ENCODE measurements at places on chromosomes 2 and 18.

GRCh38 chr18:23094411-23095190, 40.7 kb upstream of the CABLES1 start:
- DNase-seq: no peak

- no peak for DNase-seq
Observed at GRCh38 chr2:239535413-239536144, 134.8 kb upstream of the HDAC4 start.

DNA sequence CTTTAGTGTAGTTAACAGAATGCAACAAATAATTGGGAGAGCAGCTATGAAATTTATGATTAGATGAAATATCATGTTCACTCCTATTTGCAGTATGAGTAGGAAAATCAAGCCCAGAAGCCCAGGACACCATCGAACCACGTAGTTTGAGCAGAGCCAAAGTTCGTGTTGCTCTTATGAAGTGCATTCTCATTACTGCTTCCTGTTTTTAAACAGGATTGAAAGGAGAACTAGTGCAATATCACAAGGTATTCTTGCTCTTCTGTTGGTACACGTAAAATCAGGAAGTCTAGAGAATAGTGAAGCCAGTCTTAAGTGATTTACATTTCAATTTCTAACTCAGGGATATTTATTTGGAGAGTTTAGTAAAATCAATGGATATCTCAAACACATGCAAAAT, 21.1 kb downstream of the ARHGAP15 start:
- no peak for DNase-seq

DNA sequence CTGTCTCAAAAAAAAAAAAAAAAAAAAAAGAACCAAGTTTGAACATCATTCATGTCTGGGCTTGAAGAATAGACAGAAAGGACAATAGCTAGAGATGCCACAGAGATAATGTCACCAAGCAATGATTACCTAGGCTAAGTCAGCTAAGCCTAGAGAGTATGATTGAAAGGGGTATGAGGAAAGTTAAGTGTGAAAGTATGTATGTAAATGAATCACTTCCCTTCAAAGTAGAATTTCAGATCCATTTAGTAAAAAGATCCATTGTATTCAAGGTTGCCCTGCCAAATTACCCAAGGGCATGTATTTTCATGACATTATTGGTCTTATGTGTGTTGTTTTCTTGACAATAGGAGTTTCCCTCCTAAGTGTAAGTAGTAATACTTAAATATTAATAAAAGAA, 34.1 kb upstream of the SLC39A10 start:
- no peak for DNase-seq

GRCh38 chr2:162330881-162331280, 12.4 kb upstream of the IFIH1 start:
- DNase-seq: no peak

DNA sequence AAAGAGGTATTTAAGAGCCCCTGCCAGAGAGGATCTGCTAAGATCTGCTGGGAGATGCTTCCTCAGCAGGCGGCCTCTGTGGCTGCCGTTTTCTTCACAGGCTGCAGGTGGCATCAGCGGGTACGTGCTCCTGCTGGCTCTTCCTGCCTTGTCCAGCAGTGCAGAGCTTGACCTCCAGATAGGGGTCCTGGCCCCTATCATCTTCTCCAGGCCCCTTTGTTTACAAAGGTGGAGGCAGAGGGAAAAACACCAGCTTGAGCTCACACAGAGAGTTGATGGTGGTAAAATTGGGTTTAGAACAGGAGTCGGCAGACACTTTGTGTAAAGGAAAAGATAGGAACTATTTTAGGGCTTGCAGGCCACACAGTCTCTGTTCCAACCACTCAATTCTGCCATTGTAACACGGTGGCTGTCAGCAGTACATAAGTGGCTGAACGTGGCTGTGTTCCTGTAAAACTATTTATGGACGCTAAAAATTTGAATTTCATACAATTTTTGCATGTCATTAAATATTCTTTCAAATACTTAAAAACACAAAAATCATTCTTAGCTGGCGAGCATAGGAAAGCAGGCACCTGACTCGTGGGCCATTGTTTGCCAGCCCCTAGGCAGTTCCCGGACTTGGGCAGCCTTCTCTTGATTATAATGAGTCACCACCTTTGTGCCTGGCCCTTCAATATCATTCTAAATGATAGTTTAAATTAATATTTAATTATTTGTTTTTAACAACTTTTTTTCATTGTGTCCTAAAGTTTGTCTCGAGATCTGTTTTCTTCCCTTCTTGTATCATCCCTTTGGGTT, 98.2 kb upstream of the B3GNT7 start:
- peak; percentile 2 for DNase-seq

GRCh38 chr2:172991031-172991430, 84.6 kb upstream of the MAP3K20 start:
- DNase-seq: no peak

- DNase-seq: no peak
Observed at GRCh38 chr2:62498739-62499138, 7.3 kb downstream of the TMEM17 start.

- no peak for DNase-seq
Observed at GRCh38 chr2:159903443-159904126, 105.6 kb upstream of the CD302 start.

DNA sequence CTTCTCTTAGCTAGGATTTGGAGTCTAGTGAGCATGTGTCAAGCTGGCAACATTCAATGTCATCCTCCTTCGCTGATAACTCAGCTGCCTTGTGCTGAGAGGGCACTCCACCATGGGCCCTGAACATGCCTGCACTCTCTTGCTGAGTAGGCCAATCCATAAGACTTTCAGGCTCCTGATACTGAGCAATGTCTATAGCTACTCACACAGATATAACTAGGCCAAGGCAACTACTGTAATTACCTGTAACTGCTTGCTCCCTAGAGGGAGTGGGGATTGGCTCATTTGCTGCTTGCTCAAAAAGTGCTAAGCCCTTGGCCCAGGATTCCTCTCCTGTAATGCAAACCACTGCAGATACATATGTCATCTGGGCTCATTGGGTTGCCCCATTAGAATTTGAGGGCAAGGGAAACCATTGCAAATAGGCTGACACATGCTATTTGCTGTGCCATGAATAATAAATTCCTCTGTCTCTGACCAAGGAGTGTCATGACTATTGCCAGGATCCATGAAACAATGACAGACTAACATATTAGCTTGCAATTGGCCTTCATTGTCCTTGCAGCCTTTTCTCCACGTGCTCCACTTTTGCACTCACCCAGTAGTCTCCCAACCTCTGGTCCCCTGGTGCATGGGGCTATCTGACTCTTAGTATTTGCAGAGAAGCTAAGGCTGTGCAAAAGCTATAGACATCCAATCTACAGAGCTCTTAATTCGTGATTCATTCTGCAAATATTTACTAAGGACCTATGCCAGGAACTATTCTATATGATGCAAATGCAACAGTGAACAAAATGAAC, 36.9 kb upstream of the BMPR2 start:
- peak; percentile 2 for DNase-seq

GRCh38 chr2:159867567-159868361, 69.8 kb upstream of the CD302 start:
- DNase-seq: no peak

- no peak for DNase-seq
Observed at GRCh38 chr2:241858206-241859016, at the start of gene PDCD1. PDCD1 (minus strand) TSS chr2:241858894; CDS start chr2:241858838, 56 bp downstream.

GRCh38 chr18:31500051-31500688, 2.2 kb downstream of the DSG2 start:
- no peak for DNase-seq

DNA sequence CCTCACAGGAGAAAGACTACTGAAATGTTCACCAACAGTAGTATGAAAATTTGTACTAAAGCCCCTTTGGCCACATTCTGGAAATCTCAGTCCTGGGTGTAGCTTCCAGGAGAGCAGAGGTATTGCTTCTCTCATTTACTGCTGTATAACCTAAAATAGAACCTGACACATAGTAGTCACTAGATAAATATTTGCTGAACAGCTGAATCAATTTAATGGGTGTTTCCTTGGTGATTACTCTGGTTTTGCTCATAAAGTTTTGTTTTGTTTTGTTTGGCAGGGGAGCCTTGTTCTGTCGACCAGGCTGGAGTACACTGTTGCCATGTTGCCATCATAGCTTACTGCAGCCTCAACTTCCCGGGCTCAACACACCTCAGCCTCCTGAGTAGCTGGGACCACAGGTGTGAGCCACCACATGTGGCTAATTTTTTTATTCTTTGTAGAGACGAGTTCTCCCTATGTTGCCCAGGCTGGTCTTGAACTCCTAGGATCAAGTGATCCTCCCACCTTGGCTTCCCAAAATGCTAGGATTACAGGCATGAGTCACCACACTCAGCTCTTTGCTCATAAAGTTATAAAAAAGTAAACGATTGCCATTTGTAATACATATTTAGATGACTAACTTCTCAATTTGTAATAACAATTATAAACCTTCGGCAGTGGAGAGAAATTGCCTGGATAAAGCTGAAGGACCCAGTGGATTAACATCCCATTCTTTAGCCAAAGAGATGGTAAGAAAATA, 11.5 kb upstream of the PARD3B start:
- no peak for DNase-seq

GRCh38 chr2:64213532-64214275, 69.5 kb upstream of the PELI1 start:
- DNase-seq: no peak

GRCh38 chr2:223944166-223944702, 901 bp downstream of the WDFY1 start:
- DNase-seq: no peak

- DNase-seq: no peak
Observed at GRCh38 chr2:201558232-201558631, 85.1 kb downstream of the TMEM237 start.

DNA sequence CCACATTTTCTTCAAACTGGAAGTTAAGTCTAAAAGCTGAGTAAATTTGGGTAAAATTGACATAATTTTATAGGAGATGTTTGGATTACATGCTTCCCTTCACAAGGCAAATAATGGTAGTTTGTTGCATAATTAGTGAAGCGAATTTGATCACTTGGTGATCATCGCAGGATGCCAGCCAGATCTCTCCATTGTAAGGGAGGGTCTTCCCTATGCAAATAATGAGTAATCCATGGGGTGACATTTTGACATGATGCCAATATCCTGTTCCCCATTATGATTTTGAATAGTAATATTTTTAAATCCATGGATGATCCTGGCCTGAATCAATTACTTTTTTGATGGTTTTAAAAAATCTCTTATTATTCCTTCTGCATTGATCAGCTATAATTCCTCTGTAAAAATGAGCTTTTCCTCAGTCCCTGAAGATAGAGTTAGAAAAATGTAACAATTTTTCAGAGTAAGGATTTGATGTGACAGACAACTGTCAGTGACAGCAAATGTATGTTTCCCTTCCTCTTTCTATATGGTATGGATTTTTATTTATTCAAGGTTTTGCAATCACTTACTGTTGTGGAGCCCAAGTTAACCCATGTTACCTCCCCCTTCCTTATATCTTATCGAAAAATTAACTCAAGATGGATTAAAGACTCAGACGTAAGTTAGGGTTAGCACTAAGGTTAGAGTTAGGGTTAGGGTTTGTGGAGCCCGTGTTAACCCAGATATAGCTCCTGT, 21.4 kb downstream of the CCL20 start:
- no peak for DNase-seq

DNA sequence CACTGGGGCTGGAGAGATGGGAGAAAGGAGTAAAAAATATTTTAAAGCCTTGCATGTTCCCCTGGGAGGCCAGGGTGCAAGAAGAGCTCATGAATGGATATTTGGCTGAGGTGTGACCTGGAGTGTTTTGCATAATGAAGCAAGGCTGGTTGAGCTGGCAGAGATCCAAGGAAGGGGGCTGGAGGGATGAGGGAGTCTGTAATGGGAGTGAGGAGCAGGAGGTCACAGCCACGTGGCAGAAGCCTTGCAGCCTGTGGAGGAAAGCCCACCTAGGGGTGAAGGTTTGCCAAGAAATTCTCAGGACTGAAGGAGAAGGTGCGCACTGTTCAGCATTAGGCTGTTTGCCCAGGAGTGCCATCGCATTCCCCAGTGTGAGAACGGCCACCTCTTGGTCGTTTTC, 40.3 kb upstream of the ATP8B1 start:
- DNase-seq: no peak

- no peak for DNase-seq
Observed at GRCh38 chr2:232941912-232942594, 71.0 kb downstream of the NGEF start.

GRCh38 chr2:150023044-150023443, 435.5 kb upstream of the MMADHC start:
- no peak for DNase-seq

DNA sequence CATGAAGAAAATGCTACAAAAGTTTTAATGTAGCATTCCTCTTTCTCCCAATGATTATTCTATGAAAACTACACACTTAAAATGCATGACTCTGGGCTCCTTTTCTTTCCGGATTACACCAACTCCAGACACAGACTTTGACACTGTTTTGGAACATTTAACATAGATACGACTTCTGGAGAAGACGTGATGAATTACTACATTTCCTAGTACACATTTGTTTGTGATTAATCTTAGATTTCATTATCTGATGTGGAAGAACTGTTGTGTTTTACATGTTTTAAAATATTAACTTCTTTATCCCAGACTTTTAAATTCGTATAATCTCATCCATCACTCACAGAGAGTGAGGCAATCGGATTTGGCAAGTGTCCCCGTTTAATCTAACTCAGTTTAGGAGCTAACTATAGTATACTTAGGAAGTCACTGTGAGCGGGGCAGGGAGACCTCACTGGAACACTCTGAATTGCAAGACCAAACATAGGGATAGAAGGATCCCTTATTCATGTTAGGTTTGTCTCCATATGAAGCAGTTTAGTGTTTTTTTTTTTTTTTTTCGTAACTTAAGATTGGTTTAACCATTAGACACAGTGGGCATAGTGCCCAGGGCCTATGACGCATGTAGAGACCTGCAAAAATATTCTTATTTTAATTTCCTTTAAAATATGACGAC, 66.7 kb downstream of the PDE1A start:
- DNase-seq: no peak

DNA sequence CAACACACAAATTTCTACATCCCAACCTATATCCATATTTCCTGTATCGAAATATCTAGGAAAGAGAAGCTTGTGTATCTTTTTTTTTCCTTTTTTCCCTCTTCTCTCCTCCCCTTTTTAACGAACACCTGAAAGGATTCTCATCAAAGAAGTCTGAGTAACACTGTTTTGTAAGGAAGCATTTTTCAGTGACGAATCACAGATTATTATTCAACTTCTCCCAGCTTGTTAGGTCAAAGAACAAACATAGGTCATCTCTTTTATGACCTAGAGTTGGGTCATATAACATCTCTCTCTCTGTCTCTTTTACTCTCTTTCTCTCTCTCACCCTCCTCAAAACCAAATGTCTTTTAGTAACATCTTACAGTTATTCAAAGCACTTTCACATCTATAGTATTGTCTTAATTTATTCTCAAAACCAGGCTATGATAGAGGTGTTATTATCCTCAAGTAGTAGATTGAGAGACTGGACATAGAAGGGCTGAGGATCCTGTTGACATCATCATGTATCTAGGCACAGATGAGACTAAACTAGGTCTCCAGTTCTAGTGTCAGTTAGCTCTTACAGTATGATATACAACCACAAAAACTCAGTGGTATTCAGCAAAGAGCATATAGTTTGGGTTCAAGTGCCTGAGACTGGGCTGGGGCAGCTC, 80.1 kb upstream of the SPOPL start:
- DNase-seq: no peak

Data from amniotic stem cell (primary cell).